ENCODE measurements at places on chromosomes 1 and 21.

GRCh38 chr1:240294566-240294965 lies 202.9 kb downstream of the FMN2 start:
- ATAC-seq, result no peak

DNA sequence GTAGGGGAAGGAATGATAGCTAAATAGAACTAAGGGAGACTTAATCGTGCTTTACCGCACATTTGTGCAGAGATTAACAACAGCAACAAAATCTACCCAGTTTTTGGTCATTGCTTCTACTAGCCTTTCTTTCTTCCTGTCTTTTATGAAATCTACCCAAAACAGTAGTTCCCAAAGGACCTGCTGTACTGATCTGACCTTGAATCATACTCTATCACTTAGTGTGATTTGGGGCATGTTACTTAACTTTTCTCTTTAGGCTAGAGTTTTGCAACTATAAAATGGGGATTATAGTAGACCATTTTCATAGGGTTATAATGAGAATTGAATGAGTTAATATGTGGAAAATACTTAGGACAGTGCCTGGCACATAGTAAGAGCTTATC lies 30.5 kb upstream of the MACF1 start:
- ATAC-seq, result no peak

DNA sequence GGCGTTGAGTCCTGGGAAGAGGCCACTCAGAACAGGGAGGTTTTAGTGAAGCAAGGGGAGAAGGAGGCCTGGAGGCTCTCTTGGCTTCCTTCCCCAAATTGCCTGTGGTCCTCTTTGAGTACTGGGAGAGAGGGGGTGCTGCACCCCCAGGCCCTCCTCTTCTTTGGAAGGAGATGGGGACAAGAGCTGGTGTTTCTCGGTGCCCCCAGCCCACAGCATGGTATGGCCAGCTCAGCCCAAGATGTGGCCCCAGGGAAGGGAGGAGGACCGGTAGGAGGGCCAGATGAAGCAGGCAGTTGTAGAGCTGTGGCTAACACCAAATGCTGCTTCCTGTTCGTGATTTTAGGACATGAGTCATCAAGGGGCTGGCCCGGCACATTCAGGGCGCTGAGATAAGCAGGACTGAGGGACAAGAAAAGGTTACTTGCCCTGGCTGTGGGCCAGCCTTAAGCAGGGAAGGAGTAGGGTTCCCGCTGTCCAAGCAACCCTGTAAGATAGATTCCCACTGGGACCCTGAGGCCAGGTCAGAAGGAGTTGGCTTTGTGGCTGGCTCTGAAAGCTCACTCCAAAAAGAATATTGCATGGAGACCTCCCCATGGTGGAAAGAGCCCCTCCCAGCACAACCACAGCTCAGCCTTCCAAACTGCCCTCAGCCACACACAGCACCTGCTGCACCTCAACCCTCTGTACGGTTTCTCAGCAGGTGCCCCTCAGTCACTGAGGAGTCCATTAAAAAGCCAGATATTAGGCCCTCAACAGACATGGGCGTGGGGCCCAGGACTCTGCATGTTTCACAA lies 4.9 kb upstream of the TNFRSF1B start:
- peak; percentile 74 for ATAC-seq

DNA sequence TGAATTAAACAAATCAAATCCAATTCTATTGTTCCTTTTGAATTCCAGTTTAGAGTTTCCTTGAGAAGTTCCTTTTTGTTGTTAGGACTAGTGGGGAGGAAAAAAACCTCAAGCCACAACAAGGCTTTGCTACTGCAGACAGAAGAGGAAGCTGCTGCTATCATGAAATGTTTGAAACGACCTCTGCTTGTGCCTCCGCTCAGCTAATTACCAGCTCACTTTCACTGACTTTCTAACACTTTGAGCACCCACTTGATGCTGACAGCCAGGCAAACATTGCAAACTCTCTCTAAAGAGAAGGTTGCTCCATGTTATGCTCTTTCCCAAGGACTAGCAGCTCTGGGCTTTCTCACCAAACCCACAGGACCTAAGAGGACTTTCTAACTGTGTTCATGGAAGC lies 203.9 kb upstream of the PROX1 start:
- no peak for ATAC-seq

DNA sequence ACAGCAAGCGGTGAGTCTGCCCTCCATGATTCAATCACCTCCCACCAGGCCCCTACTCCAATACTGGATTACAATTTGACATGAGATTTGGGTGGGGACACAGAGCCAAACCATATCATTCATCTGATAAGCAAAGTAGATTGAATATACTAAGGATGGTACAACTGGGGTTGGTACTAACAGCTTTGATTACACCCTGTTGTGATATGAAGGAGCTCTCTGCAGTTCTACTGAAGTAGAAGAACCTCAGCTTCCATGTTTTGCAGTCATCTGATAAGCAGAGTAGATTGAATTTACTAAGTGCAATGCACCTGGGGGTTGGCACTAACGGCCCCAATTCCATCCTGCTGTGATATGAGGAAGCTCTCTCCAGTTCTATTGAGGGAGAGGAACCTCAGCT lies 31.1 kb downstream of the RWDD3 start:
- no peak for ATAC-seq

- ATAC-seq, result no peak
These were observed 34.8 kb downstream of the S100B start for GRCh38 chr21:46570119-46570518.

- peak; percentile 44 for ATAC-seq
These were observed 553 bp downstream of the PTGER3 start for GRCh38 chr1:71046891-71047634.

GRCh38 chr1:31135973-31136600 lies 70.6 kb upstream of the PUM1 start:
- ATAC-seq, result no peak

GRCh38 chr1:147272042-147272441 lies 29.6 kb downstream of the CHD1L start:
- ATAC-seq, result no peak

- ATAC-seq, result no peak
These were observed 114.1 kb downstream of the CSMD2 start for GRCh38 chr1:34050709-34051485.

DNA sequence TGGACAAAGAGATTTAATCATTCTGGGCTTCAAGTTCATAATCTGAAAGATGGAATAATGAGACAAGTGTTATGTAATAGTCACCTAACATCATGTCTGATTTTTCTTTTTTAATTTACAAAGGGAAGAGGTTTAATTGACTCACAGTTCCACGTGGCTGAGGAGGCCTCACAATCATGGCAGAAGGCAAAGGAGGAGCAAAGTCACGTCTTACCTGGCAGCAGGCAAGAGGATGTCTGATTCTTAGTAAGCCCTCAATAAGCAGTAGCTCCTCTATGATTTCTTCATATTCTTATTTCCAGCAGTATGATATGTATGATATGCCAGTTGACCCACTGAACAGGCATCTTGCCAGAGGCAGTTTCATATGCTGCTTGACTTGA lies 152.7 kb downstream of the S1PR1 start:
- no peak for ATAC-seq

DNA sequence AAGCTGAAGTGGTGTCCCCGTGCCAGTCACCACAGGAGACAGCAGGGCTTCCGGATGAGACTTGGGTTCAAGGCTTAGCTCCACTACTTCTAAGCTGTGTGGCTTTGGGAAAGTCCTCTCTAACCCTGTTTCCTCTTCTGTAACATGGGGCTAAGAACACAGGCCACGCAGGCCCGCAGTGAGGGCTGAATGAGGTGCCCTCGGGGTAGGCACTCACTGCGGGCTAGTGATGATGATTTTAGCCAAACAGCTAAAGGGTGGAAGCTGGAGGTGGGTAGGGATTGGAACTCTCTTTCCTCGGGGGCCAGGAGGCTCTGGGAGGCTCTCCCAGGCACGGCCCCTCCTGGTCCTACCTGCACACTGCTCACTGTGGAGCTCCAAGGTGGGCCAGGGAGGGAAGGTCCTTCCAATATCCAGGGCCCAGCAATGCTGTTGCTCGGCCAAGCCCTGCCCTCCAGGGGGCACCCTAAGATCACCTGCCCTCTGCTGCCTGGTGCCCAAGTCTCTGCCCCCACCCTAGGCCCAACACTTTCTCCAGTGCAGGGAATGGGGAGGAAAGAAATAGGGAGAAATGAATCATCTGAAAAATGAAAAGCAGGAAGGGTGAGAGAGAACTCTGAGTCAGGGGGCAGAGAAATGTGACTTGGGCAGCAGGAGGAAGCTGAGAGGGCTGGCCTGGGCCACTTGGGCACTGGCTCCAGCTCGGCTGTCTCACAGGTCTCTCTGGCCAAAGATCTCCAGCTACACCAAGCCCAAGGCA lies 19.2 kb upstream of the EVA1B start:
- ATAC-seq, result peak; percentile 60

DNA sequence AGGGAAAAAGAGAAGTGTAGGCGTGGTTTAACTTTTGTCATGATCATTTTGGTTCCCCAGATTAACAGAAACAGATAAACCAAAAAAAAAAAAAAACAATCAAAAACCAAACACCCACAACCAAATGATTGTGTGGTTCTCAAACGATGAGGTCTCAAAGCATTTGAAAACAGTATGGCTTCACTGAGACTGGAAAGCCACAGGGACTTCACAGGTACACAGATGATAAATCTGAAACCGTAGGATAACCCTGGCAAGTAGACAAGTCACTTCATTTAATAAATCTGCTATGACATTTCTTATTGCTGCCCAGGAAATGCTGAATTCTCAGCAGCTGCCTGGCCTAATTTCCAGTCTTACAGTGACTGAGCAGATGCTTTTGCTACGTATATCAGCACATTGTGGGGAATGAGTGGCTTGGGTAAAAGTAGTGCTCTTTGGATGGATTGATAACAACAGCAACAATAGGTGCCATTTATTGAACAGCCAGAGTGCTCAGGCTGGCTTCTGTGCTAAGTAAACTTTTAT lies 6.1 kb downstream of the ST6GALNAC3 start:
- ATAC-seq, result no peak

- no peak for ATAC-seq
These were observed 149.3 kb downstream of the ADGRL2 start for GRCh38 chr1:81950037-81950436.

GRCh38 chr1:111513410-111514020 lies 10.1 kb upstream of the ADORA3 start:
- ATAC-seq, result no peak

- ATAC-seq, result peak; percentile 91
These were observed 18.1 kb upstream of the MYSM1 start for GRCh38 chr1:58717979-58718378.

DNA sequence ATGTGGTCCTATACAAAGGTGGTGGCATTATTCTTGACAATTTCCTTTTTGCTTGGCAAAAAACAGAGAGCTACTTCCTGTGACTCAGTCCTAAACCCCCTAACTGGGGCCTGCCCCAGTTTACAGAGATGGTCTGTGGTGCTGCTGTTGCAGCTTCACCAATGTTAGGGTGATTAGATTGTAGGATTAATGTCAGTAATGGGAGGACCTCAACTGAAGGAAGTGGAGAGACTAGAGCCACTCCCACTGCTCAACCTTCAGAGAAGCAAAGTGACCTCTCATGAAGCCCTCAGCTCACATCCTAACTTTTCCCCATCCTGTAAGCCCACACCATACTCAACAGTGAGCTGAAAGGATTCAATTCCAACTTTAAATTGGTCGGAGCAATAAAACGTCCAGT lies 3.6 kb downstream of the S100A6 start:
- peak; percentile 44 for ATAC-seq

DNA sequence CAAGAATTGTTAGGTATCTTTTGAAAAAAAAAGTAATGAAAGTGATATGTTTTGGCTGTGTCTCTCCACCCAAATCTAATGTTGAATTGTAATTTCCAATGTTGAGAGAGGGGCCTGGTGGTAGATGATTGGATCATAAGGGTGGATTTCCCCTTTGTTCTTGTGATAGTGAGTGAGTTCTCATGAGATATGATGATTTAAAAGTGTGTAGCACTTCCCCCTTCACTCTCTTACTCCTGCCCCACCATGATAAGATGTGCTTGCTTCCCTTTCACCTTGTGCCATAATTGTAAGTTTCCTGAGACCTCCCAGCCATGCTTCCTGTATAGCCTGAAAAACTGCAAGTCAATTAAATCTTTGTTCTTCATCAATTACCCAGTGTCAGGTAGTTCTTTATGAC lies 70.7 kb downstream of the XCL2 start:
- ATAC-seq, result no peak

DNA sequence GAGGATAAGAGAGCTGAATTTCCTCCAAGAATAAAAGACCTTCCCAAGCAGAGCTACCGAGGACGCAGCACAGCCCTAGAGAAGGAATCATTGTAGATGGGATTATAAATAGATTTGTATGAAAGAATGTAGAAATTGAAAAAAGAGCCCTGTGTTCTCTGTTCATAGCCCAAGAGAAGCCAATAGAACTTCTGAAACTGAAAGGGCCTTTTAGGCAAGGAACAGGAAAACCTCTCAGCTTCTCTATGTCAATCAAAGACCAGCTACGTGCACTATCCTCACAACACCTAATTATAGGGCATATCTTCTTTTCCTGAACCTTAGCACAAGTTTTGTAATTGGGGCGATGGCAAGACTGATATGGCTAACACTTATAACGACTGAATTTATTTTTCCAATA lies 192.4 kb upstream of the RNPC3 start:
- ATAC-seq, result no peak

- no peak for ATAC-seq
These were observed 34.4 kb downstream of the WNT4 start for GRCh38 chr1:22108339-22109105.

- no peak for ATAC-seq
These were observed 136.7 kb downstream of the FCRL5 start for GRCh38 chr1:157415661-157416060.

DNA sequence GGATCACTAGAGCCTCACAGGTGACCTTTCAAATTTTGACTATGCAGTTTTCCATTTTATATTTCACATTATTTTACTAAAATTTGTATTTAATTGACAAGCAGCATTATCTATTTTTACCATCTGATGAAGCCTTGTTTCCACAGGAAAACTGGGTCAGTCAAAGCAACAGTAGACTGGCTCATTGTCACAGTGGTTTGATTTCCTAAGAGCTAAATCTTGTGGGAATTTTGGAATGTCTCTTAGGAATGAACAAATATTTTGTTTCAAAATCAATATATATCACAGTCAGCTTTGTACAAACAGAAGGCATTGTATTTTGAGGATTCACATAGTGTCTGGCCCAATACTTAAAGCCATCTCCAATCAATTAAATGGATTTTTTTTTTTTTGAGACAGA lies 152.6 kb upstream of the RNPC3 start:
- no peak for ATAC-seq

- ATAC-seq, result peak; percentile 69
These were observed 30.8 kb downstream of the CAPZB start for GRCh38 chr1:19454265-19455146.

DNA sequence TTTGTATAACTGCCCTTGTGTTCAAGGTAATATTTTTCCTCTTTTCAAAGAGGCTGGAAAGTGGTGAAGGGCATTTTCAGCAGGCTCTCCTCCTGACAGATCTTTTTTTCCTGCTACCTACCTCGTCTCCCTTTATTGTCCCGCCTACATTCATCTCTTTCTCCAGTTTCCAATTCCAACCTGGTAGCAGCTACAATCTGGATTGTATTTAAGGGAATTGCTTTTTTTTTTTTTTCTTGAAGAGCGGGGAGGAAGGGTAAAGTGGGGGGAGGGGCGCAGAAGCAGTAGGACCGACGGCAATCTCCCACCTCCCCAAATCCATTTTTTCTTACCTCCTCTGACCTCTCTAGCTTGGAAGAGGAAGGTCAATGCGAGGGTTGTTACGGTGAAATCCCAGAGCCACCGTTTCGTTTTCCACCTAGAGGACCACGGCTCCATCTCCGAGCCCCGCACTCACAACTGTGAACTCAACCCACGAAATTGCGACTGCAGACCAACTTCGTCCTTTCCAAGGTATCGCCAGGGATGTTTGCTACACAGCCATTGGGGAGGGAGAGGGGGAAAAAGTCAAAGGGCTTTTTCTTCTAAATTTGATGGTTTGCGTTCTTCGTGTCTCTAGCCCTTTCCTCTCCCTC lies 464 bp downstream of the COL11A1 start:
- ATAC-seq, result no peak

- no peak for ATAC-seq
These were observed 16.4 kb downstream of the NCMAP start for GRCh38 chr1:24572301-24572700.
